ENCODE measurements at places on chromosomes 12 and 14.

DNA sequence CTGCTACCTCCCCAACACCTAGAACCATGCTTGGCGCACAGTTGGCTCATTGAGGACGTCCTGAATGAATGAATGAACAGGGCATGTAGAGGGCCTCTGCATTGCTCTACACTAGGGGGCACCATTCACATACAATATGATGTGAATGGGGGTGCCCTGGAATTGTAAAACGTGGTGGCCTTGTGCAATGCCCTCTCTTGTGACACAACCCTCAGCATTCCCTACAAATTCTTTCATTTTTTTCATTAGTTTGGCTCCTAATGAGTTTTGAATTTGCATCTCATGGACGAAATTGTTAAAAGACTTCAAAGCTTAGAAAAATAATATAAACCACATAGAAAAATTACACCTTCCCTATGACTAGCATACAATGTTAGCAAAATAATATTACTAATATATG lies 2.3 kb upstream of the DIO2 start:
- peak; percentile 16 for DNase-seq

GRCh38 chr12:116113398-116114130 lies 163.9 kb downstream of the MED13L start:
- DNase-seq = no peak

- DNase-seq = no peak
Observed at GRCh38 chr14:103724116-103724515, 8.5 kb downstream of the ZFYVE21 start.

- DNase-seq = no peak
Observed at GRCh38 chr12:113861708-113862312, 104.3 kb downstream of the RBM19 start.

- no peak for DNase-seq
Observed at GRCh38 chr12:92370828-92371227, 225.2 kb upstream of the BTG1 start.

DNA sequence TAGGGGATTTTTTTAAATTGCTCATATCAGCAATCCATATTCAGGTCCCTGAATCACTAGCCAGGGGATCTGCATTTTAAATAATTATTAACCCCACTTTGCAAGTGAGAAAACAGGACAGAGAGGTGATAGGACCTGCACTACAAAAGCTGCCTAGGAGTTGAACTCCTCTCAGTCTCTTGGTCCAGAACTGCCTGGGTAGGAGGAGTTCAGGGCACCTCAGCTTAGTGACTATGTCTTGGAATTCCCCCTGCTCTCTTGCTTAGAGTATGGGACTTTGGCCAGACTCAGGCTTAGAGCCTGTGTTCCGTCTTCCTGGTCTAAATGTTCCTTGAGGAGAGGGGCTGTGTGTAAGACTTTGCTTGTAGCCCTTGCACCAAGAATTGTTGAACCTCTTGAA lies 68.2 kb upstream of the WSCD2 start:
- DNase-seq = no peak

GRCh38 chr12:118145113-118145797 lies 9.3 kb downstream of the PEBP1 start:
- DNase-seq = no peak

All from HCT116 (cell line).